Activated CD4-positive, CD25-positive, alpha-beta regulatory T cell treated with anti-CD3 and anti-CD28 coated beads, Interleukin-2, amount 50 U/mL, for 24 hours (primary cell): ENCODE measurements at places on chromosomes 7 and 10.

DNA sequence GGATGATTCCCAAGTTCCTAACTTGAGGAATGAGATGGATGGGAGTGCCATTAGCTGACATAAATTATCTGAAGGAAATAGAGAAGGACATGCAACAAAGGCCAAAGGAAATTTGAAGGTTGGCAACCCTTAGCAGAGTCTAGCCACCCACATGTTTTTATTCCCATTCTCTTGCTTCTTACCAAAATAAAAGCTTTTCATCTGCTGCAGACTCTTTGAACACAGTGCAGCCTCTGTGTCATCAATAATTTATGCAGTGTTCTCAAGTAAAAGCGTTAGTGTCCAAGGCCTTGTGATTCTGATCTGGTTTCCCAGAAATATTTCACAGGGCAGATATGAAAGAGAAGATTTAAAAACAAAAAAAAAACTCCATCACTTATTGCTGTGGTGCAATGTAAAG is 98.5 kb downstream of the ST7 start:
- ATAC-seq = no peak

DNA sequence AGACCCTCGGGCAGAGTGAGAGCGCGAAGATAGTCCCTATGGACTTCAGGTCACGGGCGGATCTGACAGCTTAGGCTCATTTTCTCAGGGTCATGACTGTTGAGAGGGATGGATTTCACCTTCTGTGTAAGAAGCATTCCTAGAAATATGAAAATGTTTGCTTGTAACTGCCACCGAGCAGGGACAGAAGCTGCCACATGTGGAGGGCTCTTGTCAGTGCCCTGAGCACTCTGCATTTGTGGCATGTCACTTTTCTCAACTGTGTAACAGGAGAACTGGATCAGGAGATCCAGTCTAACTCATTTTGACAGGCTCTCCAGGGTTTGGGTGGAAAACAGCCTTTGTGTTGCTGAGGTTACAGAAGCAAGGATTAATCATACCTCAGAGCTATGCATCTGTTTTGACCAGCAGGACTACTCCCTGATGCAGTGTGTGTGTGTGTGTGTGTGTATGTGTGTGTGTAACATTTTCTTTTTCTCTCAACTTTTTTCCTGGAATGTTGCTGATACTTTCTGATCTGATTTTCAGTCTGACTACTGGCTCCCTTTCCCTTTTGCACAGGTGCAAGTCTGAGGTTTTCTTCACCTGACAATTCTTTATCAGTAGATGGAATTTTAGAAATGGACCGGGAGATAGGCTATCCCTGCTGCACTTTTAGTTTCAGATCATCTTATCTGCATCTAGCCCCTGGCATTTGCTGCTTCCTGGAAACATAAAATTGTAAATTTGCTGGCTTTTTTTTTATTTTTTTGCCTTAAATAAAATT is 183.3 kb downstream of the STK31 start:
- ATAC-seq = no peak

- no peak for ATAC-seq
These were observed 101.6 kb downstream of the NPSR1 start for GRCh38 chr7:34759477-34760125.

DNA sequence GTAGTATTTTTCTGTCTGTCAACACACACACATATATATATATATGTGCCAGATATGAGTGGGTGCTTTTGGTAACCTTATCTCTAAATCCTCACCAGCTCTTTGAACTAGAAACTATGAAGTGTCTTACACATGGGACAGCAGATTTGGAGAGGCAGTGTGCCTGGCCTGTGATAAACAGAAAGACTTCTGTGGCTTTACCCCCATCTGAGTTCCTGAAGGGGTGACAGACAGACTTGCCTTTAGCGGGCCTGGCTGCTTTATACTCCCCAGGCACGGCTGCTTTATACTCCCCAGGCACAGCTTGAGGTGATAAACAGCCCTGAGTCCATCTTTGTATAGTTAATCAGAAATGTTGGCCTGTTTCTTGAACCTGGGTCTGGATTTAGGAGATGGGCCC is 5.6 kb downstream of the BAG3 start:
- ATAC-seq = no peak

DNA sequence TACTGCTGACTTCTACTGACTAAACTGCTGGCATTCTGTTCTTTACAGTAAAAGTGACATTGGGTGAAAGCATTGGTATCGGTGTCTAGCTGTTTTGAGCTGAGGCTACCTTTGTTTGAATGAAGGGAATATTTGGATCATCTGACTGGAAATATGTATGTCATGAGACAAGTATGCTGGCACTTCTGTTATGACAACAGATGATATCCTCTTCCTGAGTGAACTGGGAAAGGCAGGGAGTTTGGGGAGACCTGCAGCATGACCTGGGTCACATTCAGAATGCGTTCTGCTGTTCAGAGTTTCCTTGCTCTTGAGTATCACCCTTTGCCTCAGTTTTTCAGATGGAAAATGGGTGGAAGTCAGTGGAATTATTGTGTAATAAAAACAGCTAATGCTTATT is 81.8 kb downstream of the PLCE1 start:
- ATAC-seq = no peak

DNA sequence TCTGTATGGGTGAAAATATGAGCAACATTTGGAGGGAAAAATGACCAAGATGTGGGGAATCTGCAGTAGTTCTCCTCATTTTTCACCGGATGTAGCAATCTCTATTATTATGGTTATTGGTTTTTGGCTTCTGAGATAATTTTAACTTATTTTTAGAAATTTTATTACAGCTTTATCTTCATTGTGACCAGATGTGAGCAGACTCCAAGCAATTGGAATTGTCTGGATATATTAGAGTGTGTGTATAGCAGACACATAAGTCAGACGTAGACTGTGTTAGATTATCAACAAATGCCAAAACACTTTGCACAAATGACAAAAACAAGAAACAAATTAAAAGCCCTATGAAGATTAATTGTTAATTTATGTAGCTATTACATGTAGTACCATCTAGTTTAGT is 249.1 kb downstream of the DNAJB9 start:
- ATAC-seq = no peak

GRCh38 chr7:23654508-23654907 is 25.5 kb upstream of the FAM221A start:
- no peak for ATAC-seq

GRCh38 chr10:29304264-29304994 is 15.6 kb downstream of the LYZL1 start:
- ATAC-seq = no peak

- ATAC-seq = peak; percentile 84
These were observed 112.4 kb downstream of the ELMO1 start for GRCh38 chr7:37336259-37336658.

DNA sequence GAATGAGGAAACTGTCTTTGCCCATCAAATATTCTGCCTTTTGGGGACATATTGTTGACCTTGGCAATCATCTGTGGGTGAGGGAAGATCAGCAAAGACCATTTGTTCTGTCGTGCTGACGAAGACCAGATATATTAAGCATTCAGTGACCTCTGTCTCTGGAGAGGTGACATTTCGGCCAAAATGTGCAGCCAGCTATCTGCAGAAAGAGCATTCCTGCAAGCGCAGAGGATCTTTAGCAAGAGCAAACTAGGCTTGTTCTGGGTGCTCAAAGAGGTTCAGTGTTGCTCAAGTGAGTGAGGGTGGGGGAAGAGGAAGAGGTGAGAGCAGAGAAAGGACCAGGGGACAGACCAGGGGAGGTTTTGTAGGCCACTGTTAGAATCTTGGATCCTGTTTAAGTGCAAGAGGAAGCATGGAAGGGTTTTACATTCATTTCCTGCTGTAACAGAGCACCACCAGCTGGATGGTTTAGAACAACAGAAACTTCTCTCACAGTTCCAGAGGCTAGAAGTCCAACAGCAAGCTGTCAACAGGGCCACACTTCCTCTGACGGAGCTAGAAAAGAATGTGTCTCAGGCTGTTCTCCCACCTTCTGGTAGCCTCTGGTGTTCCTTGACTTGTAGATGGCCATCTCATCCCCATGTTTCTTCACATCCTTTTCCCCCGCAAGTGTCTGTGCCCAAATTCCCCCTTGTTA is 11.2 kb downstream of the C10orf120 start:
- no peak for ATAC-seq

DNA sequence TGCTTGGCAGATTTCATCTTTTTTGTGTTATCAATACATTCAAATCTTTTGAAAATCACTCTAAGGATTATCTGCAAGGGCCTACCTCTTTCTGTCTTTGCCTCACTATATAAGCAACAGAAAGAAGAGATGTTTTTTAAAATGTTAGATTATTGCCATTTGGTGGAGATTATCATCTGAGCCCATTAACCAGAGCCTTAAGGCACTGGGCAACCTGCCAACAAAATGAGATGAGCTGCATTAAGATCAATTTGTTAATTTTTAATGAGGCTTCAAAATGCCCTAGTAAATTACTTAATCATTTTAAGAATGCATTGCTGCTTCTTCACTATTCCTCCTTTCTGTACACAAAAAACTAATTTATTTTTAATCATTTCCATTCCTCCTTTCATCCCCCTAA is 314.1 kb downstream of the SNX13 start:
- no peak for ATAC-seq

DNA sequence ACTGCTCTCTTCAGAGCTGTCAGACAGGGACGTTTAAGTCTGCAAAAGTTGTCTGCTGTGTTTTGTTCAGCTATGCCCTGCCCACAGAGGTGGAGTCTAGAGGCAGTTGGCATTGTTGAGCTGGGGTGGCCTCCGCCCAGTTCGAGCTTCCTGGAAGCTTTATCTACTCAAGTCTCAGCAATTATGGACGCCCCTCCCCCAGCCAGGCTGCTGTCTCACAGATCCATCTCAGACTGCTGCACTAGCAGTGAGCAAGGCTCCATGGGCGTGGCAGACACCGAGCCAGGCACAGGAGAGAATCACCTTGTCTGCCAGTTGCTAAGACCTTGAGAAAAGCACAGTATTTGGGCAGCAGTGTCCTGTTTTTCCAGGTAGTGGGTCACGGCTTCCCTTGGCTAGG is 98.1 kb downstream of the SDHAF3 start:
- no peak for ATAC-seq

DNA sequence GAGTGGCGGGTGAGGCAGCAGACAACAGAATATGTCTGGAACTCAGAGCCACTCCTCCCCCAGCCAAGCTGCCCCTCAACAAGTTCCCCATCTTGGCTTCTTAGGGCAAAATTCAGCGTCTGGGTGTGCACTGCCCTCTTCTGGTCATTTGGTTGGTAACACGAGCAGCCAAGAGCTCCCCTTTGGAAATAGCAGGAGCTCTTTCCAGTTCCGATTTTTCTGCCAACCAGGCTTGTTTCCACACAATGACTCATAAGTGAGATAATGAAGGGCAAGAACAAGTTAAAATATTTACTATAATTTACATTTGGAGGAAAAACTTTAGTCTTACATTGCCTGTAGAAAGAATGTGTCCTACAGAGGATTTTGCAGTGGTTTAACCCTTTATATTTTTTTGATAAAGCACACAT is 70.5 kb downstream of the ADCYAP1R1 start:
- ATAC-seq = no peak

DNA sequence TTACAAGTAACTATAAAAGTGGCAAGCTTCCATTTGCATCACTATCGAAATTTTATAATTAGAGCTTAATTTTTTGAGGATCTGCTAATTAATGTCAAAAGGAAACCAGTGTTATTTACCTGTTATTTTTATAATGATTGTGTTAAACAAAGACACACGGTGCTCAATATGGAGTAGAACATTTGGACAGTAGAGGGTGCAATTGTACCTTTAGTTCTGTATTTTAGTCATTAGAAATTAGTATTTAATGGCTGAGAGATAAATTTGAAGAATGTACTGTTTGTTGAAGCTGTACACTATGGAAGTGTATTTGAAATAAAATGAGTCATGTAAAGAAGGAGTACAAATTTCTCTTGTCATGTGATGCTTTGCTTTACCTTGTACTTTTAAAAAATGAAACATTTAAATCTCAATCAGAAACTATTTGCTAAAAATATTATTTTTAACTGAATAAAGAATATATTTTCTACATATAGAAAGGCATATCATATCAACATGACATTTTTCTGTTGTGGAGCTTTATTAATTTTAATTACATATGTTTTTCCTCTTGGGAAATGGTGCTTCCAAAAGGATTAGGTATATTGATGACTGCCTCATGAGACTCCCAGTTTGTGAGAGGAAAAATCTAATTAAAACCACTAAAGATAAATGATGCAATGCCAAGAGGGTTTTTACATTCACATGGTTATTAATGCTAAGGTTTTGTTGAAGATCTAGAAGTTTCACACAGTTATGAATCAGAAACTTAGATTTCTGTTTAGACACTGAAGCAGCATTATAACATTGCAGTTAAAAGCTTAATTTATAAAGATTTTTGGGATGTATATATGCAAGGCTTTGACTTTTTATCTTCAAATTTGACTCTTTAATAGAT is 10.4 kb upstream of the PRKG1 start:
- no peak for ATAC-seq

- no peak for ATAC-seq
These were observed 129.2 kb downstream of the GRK5 start for GRCh38 chr10:119336599-119336998.

GRCh38 chr10:65423043-65423442 is 1502.8 kb upstream of the LRRTM3 start:
- ATAC-seq = no peak

DNA sequence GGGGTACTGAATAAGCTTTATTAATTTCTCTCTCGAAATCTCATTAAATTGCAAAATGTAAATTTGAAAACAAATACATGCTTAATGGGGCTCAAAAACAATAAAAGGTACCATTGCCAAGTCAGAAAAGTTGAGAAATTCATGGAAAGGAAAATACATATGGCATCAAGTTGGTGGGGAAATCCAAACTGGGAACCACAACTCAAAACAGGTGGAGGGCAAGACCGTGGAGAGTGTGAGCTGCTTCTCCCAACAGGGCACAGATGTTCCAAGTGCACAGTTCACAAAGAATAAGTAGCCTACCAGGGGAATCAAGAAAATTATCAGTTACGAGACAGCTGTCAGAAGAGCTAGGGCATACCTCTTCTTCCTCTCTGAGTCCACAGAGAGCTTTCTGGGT is 26.6 kb downstream of the MKX start:
- ATAC-seq = no peak

GRCh38 chr7:69889976-69890351 is 291.7 kb downstream of the AUTS2 start:
- ATAC-seq = no peak

- ATAC-seq = no peak
These were observed 41.4 kb upstream of the ADO start for GRCh38 chr10:62763155-62763554.

DNA sequence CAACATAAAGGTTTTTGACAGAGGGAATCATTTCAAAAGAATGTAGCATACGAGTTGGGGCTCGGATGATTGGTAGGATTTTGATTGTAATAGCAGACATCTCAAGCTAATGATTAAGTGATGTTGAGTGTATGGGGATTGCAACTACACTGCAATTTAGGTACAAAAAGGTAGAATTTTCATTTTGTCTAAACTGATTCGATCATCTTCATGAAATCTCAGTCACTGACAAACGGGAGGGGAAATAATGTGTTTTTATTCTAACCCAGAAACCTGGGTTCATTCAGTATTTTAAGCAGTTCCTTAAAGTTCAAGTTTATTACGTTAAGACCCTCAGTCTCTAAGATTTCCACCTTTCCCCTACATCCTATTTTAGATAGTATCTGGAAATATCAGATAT is 3.9 kb upstream of the PHYHIPL start:
- ATAC-seq = no peak
